ENCODE measurements at places on chromosomes 11 and 22.

- DNase-seq: peak; percentile 57
These were observed 1.2 kb upstream of the ZFP91 start for GRCh38 chr11:58577555-58578135.

GRCh38 chr22:47335460-47335859, 573.0 kb downstream of the TBC1D22A start:
- DNase-seq: no peak

GRCh38 chr11:85705800-85706199, 19.8 kb upstream of the CCDC89 start:
- DNase-seq: no peak

DNA sequence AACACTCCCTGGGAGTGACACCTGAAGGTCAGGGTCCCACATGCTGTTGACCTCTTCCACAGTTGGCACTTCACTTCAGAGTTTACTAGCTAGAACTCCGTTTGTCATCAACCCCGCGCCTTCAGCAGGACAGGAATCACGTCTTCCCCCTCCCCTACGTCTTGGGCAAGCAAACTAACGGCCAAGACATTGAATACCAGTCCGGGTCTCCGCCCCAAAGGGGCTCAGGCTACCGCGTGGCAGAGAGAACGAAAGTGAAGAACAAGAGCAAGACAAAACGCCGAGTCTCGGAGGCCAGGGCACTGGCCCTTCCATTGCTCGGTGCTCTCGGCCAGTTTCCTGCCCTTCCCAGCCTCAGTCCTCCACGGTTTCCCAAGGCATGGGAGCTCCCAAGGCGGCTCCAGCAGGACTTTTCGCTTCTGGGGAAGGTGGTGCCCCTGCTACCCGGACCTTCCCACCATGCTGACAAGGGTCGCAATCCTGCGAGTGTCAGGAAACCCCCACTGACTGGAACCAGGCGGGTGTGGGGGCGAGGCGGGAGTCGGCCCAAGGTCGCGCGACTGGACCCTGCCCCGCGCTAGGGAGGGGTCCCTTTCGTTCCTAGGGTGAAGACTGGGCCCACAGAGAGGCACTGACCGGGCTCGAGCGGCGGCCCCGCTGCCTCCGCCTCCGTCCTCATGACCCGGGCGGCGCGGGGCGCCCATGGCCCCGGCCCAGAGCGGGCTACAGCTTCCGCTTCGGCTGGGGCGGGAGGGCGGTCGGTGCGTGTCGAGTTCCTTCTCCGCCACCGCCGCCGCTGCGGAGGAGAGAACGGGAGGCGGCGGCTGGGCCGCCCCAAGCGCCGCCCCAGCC, at the start of gene GUCD1:
GUCD1 (minus strand) TSS at position 826 of the 852 bp plus-strand sequence; CDS start at position 679, 147 bp downstream.
- DNase-seq: peak; percentile 26

- no peak for DNase-seq
These were observed 78.3 kb downstream of the TRMU start for GRCh38 chr22:46413725-46414379.

- no peak for DNase-seq
These were observed 18.0 kb downstream of the CLDN5 start for GRCh38 chr22:19506212-19506611.

DNA sequence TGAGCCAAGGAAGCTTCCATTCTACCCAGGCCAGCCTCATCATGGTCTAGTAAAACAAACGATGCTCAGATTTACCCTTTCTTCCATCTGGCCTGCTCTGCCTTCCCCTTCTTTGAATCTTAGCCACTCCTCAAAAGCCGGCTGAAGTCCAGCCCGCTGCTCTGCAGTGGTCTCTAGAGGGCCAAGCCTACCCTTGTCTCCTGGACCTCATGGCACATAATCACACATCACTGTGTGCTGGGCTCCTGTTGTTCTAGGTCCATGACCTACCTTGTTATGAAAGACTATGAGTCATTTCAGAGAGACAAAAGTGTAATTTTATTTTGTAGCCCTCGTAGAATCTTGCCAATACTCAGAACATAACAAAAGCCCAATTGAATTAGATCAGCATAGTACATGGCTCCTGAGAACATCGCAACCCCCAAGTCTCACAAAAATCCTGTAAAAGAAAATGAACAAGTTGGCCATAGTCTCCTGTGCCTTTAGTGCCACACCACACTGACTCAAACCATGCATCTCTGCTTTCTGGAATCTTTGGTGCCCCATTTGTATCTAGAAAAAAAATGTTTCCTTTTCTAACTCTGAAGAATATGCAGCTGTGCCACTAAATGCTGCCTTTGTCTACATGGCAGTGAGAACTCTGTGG, 192.7 kb downstream of the OPCML start:
- DNase-seq: no peak

DNA sequence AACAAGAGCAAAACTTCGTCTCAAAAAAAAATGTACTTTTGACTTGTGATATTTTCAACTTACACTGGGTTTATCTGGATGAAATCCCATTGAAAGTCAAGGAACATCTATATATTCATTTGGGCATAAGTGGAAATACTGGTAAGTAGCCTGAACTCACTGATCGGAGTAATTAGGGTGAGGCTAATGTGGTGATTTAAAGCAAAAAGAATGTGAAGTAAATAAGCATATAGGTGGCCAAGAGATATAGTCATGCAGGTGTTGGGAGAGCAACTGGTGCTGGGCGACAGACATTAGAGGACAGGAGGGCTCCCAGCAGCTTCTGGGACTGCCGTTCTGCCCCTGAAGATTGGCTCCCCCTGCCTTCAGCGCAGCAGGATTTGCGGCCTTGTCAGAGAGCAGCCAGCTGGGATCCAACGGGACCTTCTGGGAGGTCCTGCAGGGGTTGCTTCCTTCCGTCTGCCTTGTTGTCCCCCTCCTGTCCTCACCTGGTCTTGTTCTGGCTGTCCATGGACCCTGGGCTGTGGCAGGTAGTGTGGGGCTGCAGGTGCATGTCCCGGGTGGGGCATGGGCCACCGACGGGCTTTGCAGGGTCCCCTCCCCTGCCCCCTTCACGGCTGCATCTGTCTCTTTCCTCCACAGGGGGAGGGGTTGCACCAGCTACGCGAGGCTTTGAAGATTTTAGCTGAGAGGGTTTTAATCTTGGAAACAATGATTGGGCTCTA, 14.1 kb downstream of the RHBDD3 start:
- no peak for DNase-seq

GRCh38 chr11:128305588-128305987, 281.8 kb downstream of the ETS1 start:
- no peak for DNase-seq

GRCh38 chr11:110507328-110507727, 77.6 kb downstream of the FDX1 start:
- no peak for DNase-seq

GRCh38 chr22:36910461-36910860, 3.0 kb upstream of the CSF2RB start:
- no peak for DNase-seq

- no peak for DNase-seq
These were observed 76.9 kb upstream of the PITPNB start for GRCh38 chr22:27995801-27996528.

DNA sequence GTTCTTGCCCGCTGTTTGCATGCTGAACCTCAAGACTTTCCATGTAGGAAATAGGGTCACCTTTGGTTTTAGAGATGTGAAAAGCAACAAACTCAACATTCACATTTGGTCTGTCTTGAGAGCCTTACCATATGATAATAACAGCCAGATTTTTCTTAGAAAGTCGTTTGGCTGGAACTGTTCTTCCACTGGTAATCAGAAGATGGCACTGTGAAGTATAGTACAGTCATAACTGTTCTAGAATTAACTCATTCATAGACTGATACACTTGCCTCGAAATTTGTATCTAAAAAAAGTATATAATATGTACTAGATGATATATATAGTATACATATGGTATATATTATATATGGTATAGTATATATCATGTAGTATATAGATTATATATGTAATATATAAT, 12.3 kb downstream of the LUZP2 start:
- no peak for DNase-seq

DNA sequence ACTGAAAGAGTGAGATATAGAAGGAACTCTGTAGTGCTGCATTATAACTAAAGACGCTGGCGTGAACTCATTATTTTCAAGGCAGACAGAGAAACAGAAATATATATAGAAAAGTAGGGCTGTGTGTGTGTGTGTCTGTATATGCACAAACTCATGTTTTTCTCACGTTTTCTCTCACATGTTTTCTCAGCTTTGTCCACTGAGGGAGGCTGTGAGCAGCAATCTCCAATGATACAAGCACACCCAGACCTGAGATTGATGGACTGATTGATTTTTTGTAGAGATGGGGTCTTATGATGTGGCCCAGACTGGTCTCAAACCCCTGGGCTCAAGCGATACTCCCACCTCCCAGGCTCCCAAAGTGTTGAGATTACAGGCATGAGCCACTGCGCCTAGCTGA, 122.5 kb downstream of the SERGEF start:
- DNase-seq: no peak

GRCh38 chr11:54979375-54979774, 272.7 kb downstream of the OR4A5 start:
- no peak for DNase-seq

DNA sequence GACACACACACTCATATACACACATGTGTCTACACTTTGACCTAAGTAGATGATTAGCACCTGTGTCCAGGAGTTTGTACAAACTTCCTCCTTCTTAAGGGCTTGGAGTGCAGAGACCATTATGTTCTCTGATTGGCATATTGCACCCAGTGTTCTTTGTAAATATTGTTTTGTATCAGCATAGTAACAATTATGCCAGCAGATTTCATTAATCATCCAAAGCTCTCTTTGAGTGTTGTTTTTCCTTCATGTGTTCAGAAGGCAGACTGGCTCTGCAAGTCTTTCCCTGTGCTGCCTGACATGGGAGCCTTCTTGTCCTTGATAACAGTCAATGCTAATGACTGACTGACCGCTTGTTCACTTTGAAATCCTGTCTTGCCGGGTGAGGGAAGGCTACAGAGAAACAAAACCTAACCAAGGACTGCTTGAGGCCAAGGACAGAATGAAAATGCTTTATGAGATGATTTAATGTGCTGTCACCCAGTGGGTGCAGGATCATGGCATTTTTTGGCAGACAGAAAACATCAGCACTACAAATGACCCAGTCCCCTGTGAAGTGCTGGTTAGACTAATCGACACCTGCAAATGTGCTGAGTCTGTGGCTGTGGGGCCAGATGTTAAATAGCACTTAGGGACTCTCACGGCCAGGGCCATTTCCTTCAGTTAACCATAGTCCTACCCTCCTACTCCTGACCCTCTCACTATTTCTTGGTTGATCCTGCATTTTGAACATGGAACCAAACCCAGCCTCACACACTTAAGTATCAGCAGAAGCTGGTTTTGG, 6.6 kb upstream of the BARX2 start:
- DNase-seq: no peak

- DNase-seq: no peak
These were observed 3.5 kb downstream of the CHRM4 start for GRCh38 chr11:46387919-46388618.

- no peak for DNase-seq
These were observed 103.3 kb upstream of the PARVA start for GRCh38 chr11:12274056-12274455.

- no peak for DNase-seq
These were observed 18.3 kb upstream of the PKNOX2 start for GRCh38 chr11:125146232-125146631.

DNA sequence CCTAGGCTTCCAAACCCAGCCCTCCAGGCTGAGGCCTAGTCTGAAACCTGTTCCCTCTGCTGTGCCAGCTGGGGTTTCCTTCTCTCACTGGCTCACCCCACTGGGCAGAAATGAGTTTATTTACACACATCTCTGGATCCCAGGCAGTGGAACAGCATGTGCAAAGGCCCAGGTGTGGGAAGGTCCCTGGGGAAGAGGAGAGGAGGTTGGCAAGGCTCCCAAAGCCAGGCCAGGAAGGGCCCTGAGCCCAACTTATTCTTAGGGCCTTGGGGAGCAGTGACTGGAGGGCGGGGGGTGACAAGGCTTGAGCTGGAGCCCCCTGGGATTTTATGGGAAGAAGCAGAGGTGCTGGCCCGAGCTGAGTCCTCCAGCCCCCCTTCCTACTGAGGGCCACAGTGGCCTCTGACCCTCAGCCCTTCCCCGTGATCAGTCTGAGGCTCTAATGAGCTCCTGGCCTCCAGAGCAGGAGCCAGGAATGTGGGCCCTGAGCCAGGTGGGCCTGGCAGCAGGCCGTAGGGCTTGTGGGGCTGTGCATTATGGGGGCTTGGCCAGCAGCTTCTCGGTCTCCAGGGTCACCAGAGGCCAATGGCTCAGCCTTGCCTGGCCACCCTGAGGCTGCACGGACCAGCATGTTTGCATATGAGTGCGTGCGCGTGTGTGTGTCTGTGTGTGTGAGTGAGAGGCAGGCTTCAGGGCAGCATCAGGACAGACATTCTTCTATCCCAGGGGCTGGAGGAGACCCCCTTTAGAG, 2.9 kb downstream of the MYO7A start:
- DNase-seq: no peak

- no peak for DNase-seq
These were observed 276.1 kb downstream of the SBF2 start for GRCh38 chr11:10017911-10018310.

DNA sequence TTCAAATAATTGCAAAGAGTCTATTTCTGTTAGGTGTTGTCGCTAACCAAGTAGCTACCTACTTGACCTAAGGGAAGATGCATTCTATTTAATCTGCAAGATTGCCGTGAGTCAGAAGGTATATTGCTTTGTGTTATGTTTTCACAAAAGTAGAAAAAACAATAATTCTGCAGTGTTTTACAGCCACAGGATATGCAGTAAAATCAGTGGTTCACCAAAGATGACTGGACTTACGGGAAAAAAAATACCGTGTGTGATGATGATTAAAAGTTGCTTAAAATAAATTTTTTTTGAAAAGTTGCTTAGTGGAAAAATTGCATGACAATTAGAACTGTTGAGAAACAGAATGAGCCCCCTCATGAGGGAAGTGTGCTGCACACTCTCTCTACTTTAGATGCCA, 209.1 kb downstream of the DDX10 start:
- no peak for DNase-seq

DNA sequence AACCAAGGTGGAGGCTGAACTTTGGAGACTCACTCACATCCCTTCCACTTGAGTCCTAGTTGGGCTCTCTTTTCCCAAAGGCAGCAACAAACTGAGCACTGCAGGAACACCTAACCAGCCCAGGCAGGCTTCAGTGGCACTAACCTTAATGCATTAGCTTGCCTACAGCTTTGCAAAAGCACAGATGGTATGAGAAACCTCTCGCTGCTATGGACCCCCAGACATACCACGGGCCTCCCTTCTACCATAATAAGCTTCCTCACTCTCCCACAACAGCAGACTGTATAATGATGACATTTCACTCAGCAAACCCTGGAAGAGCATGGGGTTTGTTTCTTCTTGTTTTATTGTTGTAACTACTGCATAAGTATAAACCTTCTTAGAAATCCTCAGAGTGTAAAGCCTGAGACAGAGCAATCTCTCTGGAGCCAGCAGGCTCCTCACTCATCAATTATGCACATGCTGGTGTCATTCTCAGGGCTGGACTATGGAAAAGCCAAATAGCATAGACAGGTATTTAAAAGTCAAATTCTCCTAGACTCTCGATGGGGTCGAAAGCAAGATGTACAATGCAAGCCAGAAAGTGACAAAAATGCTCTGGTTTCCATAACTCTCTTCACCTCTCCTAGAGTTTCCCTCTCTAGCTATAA, 167.6 kb downstream of the NXPE2 start:
- DNase-seq: no peak

All from stimulated activated CD4-positive, alpha-beta T cell treated with anti-CD3 and anti-CD28 coated beads, TNF-alpha, amount 100 ng/mL, for 4 hours (primary cell).